ENCODE measurements at places on chromosomes 3 and 15.

GRCh38 chr3:172153335-172153861 is 114.0 kb downstream of the FNDC3B start:
- peak; percentile 100 for DNase-seq

DNA sequence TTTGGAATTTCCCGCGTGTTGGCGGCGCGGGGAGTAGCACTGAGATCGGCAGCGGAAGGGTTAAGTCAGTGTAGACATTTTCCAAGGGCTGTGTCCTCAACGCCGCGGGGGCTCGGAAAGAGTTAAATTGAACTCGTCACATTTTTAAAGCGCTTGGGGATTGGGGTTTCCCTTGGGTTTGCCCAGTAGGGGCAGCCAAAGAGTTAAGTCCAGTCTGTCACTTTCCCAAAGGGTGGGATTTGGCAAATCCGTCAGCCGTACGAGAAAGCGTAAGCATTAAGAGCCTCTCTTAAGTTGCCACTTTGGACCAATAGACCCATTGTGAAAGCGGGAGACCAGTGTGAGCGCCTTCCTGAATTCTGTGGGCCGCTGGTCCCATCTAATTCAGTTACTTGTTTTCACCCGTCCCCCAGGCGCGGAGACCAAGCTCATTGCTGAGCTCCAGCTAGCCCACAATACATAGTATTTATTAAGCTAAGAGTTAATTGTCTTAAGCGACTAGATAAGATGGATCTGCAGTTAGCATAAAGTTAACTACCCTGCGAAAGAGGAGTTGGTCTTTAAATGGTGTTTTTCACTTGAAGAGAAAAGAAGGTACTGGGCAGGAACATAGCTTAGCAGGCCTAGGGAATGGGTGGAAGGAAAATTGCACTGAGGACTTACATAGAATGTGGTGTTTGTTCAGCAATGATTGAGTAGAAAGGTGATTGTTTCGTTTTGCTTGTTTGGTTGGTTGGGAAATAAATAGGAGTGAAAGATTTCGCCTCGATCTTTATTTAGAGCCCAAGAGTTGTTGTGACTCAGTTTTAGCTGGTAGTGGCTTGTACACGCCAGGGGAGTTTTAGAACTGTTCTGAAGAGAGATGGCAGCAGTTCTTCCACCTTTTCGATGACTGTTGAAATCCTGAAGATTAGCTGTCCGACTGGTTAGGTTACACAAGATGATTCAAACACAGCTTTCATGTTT is 932 bp downstream of the ARL8B start:
- peak; percentile 78 for DNase-seq

GRCh38 chr3:139377378-139377777 is 12.1 kb downstream of the COPB2 start:
- no peak for DNase-seq

- peak; percentile 13 for DNase-seq
Observed at GRCh38 chr15:90062023-90062442, 40.2 kb downstream of the IDH2 start.

DNA sequence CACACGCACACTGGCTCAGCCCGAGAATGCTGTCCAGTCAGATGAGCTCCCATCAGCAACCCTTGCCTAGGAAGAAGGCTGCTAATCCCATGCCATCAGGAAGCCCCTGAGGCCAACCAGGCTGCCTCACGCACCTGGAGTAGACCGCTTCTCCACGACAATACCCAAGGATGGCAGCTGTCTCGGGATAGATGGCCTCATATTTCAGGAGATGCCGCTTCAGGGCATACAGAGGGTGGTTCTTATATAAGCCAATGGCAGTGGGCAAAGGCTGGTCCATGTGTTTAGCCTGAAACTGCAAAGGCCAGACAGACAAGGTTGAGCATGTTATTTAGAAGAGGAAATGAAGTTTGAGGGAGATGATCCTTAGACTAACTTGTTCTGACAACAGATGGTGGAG is 22.2 kb downstream of the XPC start:
- DNase-seq: no peak

DNA sequence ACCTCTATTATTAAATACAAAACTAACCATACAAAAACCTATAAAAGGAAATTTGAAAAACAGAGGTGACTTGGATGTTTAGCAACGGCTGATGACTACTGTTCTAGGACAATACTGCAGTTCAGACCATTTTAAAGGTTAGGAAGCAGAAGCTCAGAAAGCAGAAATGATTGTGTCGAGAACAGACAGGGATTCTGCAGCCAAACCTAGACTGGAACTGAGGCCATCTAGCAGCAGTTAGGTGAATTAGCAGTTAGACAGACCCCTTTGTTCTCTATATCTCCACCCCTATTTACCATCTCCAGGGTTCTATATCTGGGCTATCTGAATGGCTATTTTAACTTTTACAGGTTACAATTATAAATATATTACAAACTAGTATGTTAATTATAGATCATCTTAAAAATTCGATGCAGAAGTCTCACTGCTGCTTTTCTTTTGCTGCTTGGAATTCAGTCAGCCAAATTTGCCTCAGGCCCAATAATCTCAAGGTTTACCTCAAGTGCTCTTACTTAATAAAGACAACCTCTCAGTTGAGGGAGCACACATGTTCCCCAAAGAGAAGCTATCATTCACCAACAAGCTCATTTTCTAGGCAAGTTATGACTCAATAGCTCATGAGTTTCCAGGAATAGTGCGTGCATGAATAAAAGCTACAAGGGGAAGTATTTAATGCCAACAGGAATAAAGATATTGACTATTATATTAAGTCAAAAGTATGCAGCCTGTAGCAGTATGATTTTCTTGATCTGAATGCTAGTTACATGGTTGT is 9.3 kb upstream of the IL1RAP start:
- DNase-seq: peak; percentile 32

DNA sequence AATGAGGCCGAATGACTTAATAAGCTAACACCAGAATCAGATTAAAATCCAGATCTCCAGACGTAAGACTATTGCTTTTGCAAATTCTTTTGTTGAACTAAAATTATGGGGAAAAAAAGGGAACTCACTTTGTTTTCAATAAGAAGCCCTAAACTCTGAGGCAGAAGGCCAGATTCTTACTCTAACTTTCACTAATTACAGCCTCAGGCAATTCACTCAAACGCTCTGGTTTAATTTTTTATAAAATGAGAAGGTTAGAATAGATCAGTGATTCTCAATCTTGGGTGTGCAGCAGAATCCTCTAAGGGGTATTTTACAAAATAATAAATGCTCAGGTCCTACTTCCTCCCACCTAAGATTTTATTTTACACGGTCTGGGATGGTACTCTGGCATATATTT is 38.1 kb downstream of the C3orf70 start:
- no peak for DNase-seq

- DNase-seq: no peak
Observed at GRCh38 chr3:70818145-70818544, 505.7 kb upstream of the MDFIC2 start.

DNA sequence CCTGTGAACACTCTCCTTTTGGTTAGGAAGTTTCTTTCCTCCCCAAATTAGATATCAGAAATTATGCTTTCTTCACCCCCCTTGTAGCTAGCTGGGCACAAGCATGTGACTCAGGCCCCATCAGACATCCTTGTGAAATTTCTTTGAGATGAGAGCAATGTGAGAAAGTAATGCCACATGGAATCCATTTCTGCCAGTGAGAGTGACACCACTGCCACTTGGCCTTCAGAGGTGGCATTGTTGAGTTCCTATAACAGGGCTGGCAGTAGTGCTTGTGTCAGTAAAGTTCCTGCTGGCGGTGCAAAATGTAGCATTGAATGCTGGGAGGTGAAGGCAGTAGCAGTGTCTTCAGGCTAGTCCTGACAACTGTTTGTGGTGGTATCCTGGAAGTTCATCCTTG is 80.7 kb upstream of the ZNF280D start:
- no peak for DNase-seq

- no peak for DNase-seq
Observed at GRCh38 chr3:150830094-150830681, 67.2 kb upstream of the SIAH2 start.

DNA sequence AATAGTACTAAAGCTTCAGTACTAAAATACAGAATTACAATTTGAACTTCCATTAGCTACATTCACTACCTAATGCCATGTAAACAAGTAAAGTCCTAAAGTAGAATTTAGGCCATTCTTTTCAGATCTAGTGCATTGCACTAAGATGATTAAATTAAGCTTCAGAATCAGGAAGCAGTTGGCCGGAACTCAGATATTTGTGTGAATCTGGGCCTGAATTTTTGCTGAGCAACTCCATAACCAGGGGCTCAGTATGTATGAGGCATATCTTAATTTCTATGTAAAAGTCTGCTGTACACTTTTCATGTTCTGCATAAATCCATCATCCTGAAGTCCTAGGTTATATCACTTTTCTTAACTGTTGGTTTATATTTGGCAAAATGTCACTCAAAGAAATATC is 246.4 kb downstream of the RBMS3 start:
- DNase-seq: no peak

DNA sequence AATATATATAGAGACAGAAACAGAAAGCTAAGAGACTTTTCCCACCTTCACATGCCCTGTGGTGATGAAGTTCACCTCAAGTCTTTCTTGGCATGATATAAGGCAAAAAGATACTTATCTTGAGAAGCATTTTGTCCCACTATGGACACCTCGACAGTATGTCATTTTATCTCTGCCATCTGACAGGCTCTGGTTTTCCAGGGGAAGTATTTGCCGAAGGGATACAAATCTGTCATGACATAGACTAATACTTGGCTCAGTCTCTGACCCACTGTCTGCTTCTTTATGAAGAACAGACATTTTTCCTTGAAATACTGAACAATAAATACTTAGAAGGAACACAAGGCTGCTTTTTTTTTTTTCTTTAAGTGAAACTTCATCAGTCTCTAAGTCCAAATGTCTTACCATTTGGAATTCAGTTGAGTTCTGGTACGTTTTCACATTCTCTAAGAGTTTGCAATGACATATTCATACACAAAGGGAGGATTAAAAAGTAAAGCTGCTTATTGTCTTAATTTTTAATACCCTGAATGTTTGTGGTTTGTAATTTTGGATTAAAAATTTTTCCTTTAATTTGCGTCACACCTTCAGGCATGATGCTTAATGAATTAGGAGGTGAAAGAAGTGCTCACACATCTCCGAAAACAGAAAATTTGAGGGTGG is 87.8 kb upstream of the LMOD3 start:
- no peak for DNase-seq

- DNase-seq: no peak
Observed at GRCh38 chr3:89114841-89115223, 7.4 kb downstream of the EPHA3 start.

GRCh38 chr3:133093366-133093765 is 55.2 kb downstream of the TMEM108 start:
- DNase-seq: peak; percentile 8

DNA sequence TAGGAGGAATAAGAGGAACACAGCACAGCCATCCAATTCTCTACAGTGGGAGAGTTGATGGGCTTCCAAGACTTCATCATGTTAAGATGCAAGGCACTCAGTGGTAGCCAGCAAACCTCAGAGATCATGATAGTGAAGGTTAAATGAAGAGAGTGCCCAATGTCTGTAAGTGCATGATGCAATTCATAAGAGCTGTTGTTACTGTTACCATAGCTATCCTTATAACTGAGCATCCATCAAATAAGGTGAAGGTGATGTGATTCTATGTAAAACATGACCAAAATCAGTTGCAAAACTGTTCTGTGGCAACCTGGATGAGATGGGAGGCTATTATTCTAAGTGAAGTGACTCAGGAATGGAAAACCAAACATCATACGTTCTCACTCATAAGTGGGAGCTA is 289.7 kb downstream of the MAGI1 start:
- peak; percentile 10 for DNase-seq

- DNase-seq: no peak
Observed at GRCh38 chr3:123067689-123068600, 1.1 kb downstream of the PDIA5 start.

Measured in fibroblast of lung (primary cell).